ENCODE measurements at places on chromosomes 5 and 9. TPM values are rescaled to one million over a fixed set of nuclear protein-coding genes. Genes with fewer than 3 reads are reported as not detected.

PTGES gene
- polyA plus RNA-seq = 3.7 TPM

PCDHB11 gene
- polyA plus RNA-seq = 0.48 TPM

OTP gene
- polyA plus RNA-seq = not detected

ARAP3 gene
- polyA plus RNA-seq = 12.4 TPM

RECK gene
- 4.3 TPM for polyA plus RNA-seq

TPRN gene
- 4.8 TPM for polyA plus RNA-seq

SEMA6A gene
- 3.1 TPM for polyA plus RNA-seq

RRAGA gene
- 89.4 TPM for polyA plus RNA-seq

CYSRT1 gene
- 0.32 TPM for polyA plus RNA-seq

CLK4 gene
- 15.5 TPM for polyA plus RNA-seq

LRRC70 gene
- polyA plus RNA-seq = 3.8 TPM

RBM27 gene
- polyA plus RNA-seq = 6.7 TPM

SMIM33 gene
- polyA plus RNA-seq = not detected

PLPPR1 gene
- not detected for polyA plus RNA-seq

Data from right cardiac atrium (tissue), 5 donors.